Hematopoietic multipotent progenitor cell treated with erythropoietin and hydrocortisone succinate and interleukin-3 and kit ligand, for 15 days (in vitro differentiated cells): ENCODE measurements at places on chromosomes 6 and 20.

DNA sequence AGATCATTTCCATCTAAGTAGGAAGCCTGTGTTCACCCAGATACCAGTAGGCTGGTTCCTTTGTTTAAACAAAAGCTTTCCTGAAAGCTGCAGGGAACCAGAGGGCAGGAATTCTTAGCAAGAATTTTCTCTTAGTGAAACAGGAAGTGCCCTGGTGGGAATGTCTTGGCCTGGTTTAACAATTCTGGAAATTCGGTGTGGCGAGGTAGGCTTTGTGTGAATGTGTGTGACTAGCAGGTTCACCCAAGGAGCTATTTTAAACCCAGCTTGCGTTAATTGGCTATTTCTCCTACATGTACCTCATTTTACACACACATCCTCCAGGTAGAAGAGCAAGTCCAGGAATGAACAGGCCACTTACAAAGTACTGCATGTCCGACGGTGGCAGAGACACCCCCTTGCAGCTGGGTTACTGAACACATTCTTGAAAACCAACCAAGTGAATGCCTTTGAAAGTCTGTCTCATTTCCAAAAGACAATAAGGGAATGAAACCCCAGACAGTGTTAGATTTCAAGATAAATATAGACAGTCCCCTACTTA lies 64.6 kb downstream of the GFOD1 start:
- no peak for DNase-seq

- peak; percentile 13 for DNase-seq
Measured at GRCh38 chr20:6767536-6768227, at the start of gene BMP2. Gene BMP2 (plus strand): TSS chr20:6767686. CDS start chr20:6770127, 2,441 bp downstream.

- DNase-seq: no peak
Measured at GRCh38 chr20:63829603-63829944, 1.5 kb downstream of the ZBTB46 start.

DNA sequence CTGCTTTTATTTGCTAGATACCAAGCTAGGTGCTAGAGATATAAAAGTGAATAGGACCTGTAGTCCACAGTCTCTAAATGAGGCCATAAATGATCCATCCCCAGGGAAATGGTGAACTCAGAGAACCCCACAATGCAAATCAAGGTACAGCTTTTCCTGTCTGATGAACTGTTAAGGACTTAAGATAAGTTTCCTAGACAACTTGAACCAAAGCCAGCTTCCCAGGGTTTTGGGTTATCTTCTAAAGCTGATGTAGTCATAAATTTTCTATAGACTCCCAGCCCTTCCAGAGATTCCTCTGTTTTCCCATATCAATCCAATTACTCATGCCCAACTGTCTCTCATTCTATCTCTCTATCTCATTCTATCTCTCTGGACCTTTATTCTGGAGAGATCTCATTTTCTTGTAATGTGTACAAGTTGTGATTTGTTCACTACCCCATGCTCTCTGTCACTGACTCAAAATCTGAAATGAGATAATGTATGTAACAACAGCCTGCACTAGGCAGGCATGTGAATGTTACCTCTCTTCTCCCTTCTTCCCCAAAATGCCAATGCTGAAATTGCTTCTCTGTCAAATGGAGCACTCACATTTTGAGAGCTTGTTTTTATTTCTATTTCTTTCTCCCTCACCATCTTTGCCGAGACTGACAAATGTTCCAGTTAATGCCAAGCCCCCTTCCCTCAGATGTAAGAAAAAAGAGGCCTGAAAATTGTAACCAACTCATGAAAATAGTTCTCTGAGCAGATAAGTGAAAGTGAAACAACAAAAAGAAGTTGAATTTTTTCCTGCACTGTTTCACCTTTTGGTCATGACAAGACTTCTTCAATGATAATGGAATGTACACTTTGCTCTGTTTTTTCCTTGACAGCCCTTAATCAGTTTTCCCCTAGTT lies 279.9 kb downstream of the SLC35F1 start:
- no peak for DNase-seq

- no peak for DNase-seq
Measured at GRCh38 chr6:146224988-146225387, 196.1 kb downstream of the GRM1 start.

DNA sequence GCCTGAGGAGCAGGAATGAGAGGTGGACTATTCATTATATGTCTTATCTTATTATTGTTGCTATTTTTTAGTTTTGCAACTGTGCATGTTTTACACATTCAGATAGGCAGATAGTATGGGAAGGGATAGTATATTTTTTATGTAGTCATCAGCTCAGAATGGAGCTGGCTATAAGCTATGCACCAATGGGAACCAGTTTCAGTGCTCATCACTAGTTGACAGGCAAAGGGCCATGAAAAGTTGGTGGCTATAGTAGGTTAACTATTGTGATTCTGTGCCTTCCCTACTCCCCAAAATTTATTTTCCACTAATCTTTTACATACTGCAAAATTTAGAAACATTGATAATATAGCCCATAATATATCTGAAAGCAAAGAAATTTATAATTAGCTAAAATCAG lies 5.3 kb upstream of the UBD start:
- DNase-seq: no peak

DNA sequence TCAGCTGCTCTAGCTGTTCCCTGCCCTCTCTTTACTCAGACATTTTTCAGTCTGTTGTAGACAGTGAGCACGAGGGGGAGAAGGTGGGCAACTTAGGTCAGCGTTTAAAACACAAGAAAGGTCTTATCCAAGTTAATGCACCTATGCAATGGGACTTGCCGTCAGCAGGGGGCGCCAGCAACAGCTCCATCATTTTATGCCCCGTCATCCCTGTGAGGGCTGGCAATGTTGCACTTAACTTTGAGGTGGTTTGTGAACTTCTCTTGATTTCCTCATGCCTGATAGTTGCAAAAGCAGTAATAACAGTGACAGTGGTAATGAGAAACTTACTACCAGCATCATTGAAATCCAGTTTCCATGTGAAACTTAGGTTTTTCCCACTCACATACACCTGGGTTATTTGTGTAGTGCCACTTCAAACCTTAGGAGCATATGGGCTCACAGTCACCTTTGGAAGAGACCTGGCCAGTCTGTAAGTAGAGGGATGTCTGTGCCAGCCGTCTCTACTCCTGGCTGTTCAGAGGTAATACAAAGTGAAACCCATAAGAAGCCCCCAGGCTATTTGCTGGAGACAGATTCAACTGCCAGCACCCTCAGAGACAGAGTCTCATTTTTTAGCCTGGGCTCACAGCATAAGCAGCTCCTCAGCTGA lies 44.9 kb upstream of the ID1 start:
- DNase-seq: peak; percentile 88

DNA sequence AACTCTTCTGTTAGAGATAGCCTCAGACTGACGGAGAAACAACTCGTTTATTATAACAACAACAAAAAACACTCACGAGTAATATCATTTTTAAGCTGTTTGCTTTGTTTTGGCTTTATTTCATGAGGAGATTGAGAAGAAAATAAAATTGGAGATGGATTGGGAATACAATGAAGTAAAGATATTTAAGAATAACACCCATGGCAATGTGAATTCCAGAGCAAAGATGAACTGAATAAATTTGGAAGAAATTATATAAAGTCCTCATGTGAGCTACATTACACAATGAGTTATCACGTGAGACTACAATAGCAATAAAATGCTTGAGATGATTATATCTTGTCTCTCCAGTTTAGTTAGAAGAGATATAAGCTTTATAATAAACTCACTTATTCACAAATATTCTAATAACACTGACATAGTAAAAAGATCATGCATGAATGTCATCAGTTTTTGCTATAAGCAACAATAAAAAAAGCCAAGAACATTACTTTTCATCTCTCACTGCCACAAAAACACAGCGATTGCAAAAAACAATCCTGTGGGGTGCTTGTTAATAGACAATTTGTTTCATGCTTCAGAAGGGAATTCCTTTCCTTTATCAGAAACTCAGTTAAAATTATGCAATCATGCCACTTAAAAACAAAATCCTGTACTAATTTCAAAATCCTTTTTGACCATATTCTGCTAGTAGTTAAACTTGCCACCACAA lies 696.7 kb upstream of the MARCKS start:
- no peak for DNase-seq

GRCh38 chr20:57676589-57677583 lies 32.9 kb downstream of the PMEPA1 start:
- no peak for DNase-seq

DNA sequence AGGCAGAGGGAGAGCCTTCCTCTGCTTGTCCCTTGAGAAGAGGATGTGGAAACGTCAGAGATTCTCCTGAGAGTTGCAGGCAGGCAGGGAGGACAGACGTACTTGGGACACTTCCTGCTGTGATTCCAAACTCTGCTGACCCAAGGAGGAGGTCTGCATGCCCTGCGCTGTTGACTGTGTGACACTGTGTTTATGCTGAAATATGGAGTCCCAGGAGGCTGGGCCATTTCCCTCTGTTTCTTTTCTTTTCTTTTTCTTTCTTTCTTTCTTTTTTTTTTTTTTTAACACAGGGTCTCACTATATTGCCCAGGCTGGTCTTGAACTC lies 63.5 kb upstream of the BHLHE23 start:
- no peak for DNase-seq

DNA sequence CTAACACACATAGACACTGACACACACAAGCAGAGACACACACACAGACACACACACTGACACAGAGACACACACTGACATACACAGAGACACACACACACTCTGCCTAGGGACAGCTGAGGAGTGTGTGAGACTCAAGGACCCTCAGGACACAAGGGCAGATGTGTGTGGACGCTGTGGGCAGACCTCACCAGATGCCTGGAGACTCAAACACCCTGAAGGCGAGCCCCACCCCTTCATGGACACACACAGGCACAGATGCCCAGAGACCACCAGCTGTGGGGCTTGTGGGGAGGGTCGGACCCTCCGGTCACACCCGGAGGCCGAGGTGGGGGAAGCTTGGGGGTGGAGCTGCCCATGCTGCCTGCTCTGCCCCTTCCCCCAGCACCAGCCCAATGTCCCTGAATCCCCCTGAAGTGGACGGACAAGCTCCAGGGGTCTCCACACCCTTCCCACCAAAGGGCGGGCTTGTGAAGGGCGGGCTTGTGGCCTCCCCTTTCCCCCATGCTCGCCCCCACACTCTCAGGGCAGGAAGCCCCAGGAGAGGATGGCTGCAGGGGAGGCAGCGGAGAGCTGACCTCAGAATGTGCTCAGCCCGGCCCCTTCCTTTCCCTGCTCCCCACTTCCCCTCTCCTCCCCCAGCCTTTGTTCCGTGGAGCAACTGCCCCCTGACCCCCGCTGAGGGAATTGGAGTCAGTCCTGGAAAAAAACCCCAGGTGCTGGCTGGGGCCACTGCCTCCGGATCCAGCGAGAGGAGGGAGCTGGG lies 13.9 kb upstream of the ABHD16B start:
- no peak for DNase-seq

- DNase-seq: no peak
Measured at GRCh38 chr6:148851683-148852556, 105.1 kb downstream of the UST start.

- DNase-seq: no peak
Measured at GRCh38 chr20:52383995-52384621, 192.5 kb upstream of the ZFP64 start.

DNA sequence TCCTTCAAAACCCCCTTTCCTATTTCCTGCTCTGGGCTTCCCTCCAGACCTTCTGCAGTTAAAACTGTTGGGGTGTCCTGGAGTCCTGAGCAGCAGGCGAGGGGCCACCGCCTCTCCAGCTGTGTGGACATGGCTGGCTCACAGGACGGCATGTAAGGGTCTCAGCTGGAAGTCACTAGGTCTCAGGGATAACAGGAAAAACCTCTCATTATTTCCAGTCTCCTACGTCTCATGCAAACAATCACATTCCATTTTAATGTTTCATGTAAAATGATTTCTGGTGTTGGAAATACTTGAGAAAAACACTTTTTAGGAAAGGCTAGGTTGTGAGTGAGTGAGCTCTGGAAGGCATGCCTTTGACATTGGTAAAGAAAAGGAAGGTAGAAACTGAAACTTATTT lies 158.7 kb downstream of the SCML4 start:
- DNase-seq: no peak

DNA sequence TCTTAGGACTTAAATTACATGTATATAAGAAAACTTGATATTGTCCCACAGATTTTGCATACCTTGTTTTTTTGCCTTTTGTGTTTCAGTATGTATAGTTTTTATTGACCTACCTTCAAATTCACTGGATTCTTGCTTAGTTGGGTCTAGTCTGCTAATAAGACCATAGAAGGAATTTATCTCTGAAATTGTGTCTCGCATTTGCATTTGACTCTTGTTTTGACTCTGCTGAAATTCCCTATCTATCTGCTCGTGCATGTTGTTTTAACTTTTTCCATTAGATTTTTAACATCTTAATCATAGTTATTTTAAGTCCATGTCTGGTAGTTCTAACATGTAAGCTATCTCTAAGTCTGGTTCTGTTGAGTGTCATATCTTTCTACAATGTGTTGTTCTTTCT lies 163.9 kb downstream of the SCP2D1 start:
- DNase-seq: no peak

GRCh38 chr6:121791396-121792315 lies 356.2 kb downstream of the GJA1 start:
- DNase-seq: no peak

- DNase-seq: no peak
Measured at GRCh38 chr6:65259059-65259458, 448.0 kb downstream of the EYS start.

- no peak for DNase-seq
Measured at GRCh38 chr6:2355150-2355549, 109.7 kb upstream of the GMDS start.

- DNase-seq: no peak
Measured at GRCh38 chr6:141153563-141153962, 979.2 kb upstream of the GJE1 start.

- DNase-seq: no peak
Measured at GRCh38 chr6:132643547-132643946, 15.4 kb downstream of the TAAR1 start.

DNA sequence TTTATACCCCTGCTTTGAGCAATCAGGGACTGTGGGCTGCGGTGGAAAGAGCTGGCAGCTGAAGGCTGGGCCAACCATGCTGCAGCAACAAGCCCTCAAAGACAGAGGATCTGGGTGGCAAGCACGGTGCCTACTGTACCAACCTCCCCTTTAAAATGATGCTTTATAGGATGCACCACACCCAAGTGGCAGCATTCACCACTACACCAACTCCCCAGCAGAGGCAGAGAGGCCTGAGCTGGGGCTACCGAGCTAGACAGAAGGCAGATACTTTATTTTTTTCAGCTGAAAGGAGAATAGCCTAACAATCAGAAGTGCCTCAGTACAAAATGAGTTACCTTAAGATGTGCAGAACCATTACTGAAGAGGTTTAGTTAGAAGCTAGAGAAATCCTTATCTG lies 31.4 kb downstream of the KIF16B start:
- DNase-seq: no peak

DNA sequence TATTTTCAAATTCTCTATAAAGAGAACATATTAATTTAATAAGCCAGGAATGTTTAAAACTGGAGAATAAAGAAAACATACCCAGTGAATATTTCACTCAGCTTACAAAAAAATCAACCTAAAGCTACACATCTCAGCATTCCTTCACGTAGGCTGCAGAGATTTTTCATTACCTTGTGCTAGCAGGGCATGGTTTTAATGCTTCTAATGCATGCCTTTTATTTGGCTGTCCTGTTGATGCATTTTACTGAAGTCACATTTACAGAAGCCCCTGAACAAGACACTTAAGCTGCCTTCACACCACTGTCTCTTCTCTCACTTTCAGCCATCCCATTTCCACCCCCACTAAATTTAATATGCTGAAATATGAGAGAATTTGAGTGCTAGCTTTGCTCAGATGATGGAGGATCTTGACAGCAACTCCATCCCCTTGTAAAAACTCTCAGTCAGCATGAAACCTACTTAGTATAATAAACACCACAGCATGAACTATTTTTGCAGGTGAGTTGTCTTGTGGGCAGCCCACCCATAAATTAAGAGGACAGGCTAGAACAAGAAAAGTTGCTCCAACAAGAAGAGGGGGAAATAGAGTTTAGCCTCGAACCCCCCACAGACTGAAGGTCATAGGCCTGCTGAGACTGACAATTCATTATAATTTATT lies 159.4 kb downstream of the SIM1 start:
- no peak for DNase-seq
